Activated T-cell treated with anti-CD3 and anti-CD28 coated beads, Interleukin-2, amount 50 U/mL, for 24 hours (primary cell): ENCODE measurements at places on chromosomes 13 and 19.

- DNase-seq: no peak
Measured at GRCh38 chr19:4396949-4397783, 3.2 kb downstream of the SH3GL1 start.

- no peak for DNase-seq
Measured at GRCh38 chr13:48131533-48131932, 36.6 kb upstream of the MED4 start.

DNA sequence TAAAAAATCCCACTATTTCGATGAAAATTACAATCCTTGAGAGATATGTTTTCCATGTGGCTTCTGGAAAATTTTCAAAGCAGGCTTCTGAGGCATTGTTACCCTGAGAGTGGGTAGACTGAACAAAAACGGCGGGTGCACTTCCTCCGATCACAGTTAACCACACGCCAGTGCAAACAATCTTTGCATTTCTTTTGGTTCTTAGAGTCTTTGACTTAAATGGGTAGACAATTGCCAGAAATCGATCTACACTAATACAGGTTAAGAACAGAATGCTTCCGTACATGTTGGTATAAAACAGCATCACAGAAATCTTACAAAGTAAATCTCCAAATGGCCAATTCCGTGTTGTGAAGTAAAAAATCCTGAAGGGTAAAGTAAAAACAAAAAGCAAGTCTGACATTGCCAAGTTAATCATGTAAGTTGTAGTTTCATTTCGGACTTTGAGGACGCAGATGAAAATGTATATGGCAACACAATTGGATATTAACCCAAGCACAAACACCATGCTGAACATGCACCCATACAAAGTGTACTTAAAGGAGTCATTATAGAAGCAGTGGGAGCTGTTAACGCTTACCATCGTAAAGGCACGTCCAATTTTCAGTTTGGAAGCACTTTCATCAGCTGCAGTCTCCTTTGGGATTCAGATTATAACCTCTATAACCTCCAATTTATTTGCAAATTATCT lies 927 bp downstream of the LPAR6 start:
- no peak for DNase-seq

- DNase-seq: peak; percentile 77
Measured at GRCh38 chr19:661427-662196, 1.4 kb downstream of the RNF126 start.

DNA sequence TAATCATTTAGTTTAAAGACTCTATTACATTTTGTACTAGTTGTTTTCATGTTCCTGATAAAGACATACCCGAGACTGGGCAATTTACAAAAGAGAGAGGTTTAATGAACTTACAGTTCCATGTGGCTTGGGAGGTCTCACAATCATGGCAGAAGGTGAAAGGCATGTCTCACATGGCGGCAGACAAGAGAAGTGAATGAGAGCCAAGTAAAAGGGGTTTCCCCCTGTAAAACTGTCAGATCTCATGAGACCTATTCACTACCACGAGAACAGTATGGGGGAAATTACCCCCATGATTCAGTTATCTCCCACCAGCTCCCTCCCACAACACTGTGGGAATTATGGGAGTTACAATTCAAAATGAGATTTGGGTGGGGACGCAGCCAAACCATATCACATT lies 129.2 kb downstream of the PAN3 start:
- no peak for DNase-seq

- DNase-seq: peak; percentile 79
Measured at GRCh38 chr19:13842291-13843103, 34.4 kb upstream of the NANOS3 start.

GRCh38 chr19:42352301-42353259 lies 27.1 kb downstream of the MEGF8 start:
- no peak for DNase-seq

GRCh38 chr19:15374105-15374651 lies 5.4 kb downstream of the AKAP8 start:
- DNase-seq: no peak

GRCh38 chr13:59346999-59347723 lies 816.6 kb downstream of the DIAPH3 start:
- no peak for DNase-seq

DNA sequence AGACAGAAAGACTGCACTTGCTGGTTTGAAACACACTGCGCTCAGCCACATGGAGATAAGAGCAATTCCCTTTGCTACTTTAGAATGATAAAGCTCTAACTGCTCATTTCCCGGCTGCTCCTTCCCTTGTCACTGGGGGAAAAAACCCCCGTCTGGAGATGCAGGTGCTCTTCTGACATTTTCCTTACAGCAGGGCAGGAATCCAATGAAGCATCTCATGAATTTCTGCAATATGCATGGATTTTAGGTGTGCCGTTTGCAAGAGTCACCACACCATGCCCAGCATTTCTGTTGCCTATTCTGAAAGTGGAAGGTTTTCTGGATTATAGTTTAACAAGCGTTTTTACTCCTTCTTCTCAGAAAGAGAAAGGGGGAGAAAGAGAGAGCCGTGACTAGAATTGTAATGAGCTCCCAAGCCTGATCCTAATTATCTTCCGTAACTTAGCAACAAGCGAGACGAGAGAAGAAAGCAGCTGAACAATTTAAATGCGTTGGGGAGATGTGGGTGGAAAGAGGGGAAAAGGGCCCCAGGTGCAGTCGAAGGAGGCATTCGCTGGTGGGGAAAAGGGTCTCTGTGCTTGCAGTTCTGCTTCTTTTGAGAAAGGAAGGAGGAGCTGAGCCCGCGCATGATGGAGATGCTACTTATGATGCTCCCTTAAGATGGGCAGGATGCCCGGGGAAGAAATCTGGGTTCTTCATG lies 76.6 kb upstream of the SPATA13 start:
- no peak for DNase-seq

DNA sequence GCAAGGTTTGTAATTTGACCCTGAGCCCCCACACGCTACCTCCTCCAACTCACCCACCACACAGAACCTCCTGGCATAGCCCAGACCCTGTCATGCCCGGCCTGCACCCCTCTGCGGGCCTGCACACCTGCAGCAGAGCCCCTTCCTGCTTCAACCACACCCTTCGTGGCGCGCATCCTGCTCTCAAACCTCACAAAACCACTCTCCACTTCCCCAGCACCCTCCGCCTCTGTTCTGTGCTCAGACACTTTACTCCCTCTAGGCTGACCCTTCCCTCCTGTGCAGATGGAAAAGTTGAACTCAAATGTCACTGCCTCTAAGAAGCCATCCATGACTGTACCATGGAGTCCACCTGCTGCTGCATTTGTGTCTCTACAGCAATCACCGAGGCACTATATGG lies 28.5 kb downstream of the FAAP24 start:
- DNase-seq: peak; percentile 35

DNA sequence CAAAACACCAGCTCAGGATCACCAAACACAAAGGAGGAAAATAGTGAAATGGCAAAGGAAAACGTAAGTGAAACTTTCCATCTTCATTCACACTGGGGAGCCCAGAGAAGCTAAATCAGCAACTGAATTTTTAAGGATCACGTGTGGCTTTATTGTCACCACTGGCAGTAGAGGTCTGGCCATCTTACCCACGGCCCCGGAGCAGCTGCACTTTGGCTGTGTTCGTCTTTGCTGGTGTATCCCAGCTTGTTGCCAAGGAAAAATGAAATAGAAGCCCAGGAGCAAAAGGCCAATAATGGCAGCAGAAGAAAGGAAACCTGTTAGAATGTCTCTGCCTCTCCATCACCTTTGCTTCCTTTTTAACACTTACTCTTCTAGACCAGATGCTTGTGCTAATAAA lies 274.7 kb downstream of the FOXO1 start:
- no peak for DNase-seq

- peak; percentile 80 for DNase-seq
Measured at GRCh38 chr19:50050406-50051227, 24.8 kb downstream of the ZNF473 start.

DNA sequence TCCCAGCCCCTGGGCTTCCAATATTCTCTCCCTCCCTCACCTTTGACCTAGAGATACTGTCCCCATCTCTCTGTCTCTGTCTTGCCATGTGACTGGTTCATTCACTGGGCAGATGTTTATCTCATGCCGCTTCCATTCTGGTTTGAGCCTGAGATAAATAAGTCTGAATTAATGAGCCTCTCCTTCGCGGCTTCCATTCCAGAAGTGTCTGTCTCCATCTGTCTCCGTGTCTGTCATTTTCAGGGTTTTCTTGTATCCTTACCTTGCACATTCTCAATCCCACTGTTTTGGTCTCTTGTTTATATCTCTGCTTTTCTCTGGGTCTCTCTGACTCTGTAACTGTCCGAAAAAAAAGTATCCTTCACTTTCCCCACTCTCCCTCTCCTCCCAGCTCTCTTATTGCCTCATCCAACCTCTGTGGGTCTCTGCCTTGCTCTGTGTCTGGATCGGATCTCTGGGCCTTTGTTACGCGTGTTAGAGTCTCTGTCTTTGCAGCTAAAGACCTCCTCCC lies 4.3 kb downstream of the SPHK2 start:
- DNase-seq: no peak

DNA sequence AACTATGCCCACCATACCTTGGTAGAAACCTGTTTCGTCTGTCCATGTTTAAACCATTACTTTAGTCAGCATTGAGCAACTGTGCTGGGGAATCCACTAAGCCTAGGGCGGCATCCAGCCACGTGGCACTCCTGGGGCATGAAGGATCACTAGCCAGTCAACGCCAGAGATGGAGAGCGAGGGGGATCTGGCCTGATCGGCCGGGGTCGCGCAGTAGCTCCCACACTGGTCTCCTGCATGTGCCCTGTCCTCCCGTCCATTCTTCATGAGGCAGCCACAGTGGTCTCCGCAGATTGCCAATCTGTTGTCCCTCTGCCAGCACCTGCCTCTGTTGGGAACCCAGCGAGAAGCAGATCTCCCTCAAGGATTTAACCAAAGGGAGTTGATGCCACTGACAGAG lies 109.4 kb downstream of the DPF1 start:
- no peak for DNase-seq

- DNase-seq: no peak
Measured at GRCh38 chr13:28035146-28035782, 46.8 kb upstream of the URAD start.

GRCh38 chr19:40685563-40685962 lies 4.9 kb downstream of the NUMBL start:
- DNase-seq: no peak

GRCh38 chr13:44989941-44990340 lies 603 bp downstream of the GPALPP1 start:
- no peak for DNase-seq
